ENCODE measurements at places on chromosomes 1 and 21.

- no peak for DNase-seq
These were observed 38.8 kb downstream of the VPS45 start for GRCh38 chr1:150106341-150106740.

DNA sequence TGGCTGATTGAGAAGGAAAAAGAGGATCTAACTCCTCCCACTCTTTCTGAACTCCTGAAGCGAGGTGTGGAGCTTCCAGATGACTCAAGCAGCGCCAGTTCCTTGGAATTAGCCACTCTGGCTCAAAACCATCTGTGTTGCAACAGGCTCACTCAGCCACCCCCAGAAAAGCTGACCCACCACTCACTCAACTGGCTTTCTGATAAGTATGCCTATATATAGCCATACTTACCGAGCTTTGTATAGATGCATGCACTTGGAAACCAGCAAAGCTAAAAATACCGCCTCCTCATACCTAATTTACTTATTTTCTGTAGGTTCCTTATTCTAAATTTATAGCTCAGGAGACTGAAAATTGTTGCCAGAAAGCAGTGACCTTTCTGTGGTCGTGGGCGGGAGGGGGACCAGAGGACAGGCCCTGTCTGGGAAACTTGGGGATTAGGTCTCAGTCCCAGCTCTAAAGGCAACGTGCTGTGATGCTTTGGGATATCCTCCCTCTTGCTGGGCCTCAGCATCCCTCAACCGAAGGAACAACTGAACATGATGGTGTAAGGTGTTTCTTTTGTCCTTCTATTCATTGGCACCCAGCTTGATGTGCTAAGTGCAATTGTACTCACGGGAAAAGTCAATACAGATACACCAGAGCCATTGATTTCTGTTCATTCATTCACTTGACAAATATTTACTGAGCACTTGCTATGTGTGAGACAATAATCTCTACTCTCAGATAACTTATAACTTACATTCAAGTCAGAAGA is 65.7 kb downstream of the NENF start:
- DNase-seq: peak; percentile 78

DNA sequence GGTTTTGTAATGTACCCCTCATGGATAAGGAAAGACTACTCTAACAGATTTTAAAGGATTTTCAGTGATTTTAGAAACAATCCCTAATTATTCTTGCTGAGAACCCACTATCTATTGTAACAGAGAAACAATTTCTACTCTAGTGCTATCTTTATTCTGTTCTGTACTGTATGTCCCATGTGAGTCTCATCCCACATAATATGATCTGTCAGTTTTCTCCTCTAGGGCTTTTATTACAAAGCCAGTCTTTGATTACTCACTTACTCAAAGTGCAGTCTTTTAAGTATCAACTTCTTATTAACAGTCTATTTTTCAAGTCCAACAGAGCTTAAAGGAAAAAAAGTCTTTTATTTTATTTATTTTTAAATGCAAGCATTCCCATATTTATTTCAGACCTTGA is 54.8 kb downstream of the CTH start:
- DNase-seq: no peak

DNA sequence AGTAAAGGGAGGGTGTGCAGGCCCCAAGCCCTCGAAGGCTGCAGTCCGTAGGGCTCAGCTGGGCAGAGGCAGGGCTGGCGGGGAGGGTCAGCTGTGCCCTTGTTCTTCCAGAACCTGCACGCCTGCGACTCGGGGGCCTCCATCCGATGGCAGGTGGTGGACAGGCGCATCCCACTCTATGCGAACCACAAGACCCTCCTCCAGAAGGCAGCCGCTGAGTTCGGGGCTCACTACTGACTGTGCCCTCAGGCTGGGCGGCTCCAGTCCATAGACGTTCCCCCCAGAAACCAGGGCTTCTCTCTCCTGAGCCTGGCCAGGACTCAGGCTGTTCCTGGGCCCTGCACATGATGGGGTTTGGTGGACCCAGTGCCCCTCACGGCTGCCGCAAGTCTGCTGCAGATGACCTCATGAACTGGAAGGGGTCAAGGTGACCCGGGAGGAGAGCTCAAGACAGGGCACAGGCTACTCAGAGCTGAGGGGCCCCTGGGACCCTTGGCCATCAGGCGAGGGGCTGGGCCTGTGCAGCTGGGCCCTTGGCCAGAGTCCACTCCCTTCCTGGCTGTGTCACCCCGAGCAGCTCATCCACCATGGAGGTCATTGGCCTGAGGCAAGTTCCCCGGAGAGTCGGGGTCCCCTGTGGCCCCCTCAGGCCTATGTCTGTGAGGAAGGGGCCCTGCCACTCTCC is 13.6 kb upstream of the LRRC3 start:
- DNase-seq: no peak

DNA sequence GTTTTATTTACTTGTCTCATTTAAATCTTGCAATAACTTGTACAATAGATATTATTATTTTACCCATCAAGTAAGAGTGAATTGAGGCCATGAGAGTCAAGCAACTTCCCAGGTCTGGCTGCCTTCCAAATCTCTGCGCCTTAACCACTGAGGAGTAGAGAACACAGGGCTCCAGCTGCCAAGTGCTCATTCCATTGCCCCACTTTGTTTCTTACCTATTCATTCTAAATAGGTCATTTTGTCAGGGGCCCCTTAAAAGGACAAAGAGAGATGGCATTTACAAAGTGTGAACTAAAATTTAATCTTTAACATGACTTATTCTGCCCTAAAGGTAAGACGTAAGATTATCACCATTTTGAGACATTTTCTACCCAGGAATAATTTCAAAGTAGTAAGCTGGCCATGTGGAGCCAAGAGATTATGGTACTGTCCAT is 3.5 kb downstream of the PPP1R15B start:
- DNase-seq: peak; percentile 47

- no peak for DNase-seq
These were observed 154.3 kb upstream of the COL6A1 start for GRCh38 chr21:45827302-45827692.

- no peak for DNase-seq
These were observed 13.4 kb downstream of the ENTREP3 start for GRCh38 chr1:155241841-155242264.

GRCh38 chr1:56957931-56958330 is 7.9 kb downstream of the C8B start:
- DNase-seq: no peak

DNA sequence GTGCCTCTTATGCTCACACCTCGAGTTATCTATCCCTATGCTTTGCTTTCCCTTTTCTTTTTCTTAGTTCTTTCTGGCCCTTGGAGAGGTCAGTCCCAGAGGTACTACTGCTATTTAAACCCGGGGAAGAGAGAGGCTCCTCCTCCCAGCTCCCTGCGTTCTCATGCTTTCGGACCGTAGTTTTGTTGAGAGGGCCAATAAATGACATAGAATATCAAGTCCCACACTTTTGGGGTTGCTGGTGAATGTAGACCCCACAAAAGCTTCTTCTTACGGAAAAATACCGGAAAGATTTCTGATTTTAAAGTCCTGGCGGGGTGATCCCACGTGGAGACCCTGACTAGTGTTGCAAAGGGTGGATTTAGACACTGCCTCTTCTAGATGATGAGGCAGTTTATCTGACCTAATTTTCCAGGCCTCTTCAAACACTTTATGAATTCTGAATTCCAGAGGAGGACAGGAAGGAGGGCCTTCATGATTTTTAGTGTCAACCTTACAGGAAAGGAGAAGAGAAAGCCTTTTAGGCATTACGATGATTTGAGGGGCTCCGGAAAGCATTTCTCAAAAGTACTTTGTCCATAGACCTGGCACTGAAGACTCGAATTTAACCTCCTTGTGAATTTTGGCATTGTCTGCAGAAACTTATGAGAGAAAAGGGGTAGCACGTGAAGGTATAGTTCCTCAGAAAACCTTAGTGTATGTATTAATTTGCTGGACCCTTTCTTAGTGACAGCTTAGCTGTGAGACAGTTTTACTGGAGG is 694 bp downstream of the TMEM167B start:
- peak; percentile 50 for DNase-seq

DNA sequence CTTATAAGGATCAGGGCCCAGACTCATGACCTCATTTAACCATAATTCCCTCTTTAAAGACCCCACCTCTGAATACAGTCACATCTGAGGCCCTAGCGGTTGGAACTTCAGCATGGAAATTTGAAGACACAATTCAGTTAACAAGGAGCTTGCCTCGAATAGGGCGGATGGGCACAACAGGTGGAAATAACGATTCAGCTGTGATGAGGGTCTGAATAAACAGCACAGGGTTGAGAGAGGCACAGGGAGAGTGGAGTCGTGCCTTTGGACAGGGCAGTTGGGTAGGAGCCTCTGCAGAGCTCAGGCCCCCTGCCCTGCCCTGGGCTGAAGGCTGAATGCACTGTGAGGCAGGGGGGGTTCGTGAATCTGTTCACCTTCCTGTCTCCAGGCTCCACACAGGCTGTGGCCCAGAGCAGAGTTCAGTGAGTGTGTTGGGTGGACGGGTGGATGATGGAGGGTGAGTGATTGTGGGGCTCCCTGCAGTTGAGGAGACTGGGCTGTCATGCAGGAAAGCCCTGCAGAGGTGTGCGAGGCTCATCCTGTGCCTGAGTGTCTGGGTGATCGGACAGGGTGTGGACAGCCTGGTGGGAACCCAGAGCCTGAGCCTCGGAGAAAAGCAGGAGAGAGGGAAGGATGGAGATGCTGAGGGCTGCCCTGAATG is 243.1 kb downstream of the FOXD2 start:
- no peak for DNase-seq

DNA sequence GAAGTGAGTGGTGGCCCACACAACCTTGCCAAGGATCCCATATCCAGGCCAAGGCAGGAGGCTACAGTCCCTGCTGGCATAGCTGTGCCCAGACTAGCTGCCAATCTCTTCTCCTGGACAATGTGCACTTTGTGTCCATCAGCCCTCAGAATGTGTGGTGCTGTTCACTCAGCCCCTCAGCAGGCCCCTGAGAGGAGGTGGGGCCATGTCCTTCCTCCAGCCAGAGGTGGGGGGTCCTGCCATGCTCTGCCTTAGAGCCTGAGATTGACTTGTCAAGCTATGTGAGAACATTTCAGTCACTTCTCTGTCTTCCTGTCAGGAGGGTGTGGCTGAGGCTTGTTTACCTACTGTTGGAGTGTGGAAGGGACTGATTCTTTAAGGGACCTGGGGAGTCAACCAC is 1.4 kb downstream of the NCF2 start:
- no peak for DNase-seq

DNA sequence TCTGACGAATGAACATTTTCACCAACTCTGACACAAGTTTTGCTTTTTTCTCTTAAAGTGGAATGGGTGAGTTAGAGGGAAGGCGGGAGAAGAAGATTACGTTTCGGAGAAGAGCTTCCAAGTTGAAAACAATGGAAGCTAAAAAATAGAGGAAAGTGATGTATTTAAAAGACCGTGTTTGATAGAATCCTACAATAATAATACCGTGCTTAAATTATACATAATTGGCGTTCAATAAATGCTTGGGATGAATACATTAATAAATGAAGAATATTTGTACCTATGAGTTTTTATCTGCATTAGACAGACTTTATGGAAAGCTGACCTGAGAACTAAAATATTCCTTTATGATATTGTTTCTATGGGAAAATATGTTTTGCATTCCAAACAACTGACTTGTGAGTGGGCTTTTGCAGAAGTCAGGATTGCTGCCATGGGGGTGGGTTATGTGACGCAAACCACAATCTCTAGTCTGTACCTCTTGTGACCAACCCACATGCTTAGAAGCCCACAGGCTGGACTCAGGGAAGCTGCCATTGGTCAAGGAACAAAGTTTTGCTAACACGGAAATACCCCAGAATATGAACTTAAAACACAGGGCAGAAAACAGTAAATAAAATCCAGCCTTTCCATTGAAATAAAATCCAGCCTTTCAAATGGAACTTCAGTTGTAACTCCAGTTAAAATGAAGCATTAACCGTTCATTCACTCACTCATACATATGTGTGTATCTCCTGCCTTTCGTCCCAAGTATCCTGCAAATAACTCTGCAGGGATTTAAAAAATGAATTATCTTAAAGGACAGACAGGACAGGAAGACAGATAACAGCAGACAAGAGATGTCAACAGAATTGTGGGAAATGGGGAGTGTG is 21.3 kb upstream of the ATF3 start:
- no peak for DNase-seq

GRCh38 chr1:7207875-7208646 is 422.8 kb downstream of the CAMTA1 start:
- DNase-seq: peak; percentile 68

DNA sequence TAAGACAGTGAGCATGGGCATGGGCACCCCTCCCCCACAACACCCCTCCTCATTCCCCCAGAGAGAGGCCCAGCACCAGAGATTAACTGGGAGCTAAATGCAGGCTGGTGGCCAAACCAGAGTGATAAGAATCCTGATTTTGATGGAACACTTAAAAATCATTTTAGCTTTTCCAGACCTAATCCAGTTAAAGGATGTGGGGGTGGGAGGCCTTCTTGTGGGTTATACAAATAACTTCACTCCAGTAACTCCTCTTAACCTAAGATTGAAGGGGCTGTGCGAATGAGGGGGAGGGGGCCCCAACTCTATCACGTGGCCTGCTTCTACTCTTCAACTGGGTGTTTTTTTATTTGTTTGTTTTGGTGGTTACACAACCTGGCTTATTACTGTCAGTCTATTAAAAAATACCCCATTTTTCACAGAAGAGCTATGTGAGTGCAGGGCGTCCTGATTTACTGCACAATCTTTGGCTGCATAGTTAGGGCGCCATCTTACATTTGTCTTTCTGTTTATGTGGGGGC is 398.1 kb upstream of the LYPLAL1 start:
- no peak for DNase-seq

DNA sequence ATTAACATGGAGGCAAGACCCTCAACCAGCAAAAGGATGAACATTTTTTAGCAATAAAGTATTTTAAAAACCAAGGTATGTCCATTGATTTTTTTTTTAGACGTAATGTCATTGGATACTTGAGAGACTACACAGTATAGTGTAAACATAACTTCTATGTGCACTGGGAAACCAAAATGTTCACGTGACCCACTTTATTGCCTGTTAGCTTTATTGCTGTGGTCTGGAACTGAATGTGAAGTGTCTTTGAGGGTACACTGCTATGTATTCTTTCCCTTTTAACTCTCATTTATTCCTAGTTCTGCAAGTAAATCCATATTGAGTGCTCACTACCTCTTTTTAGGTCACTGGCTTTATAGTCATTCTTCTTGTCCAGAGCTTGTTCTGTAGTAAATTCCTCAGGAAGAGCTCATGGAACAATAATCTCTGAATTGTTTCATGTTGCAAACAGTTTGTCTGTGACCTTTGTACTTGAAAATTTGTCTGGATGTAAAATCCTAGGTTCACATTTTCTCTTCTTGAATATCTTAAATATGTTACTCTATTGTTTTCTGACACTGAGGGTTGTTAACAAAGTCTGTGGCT is 20.6 kb downstream of the ABCD3 start:
- no peak for DNase-seq

- DNase-seq: no peak
These were observed 9.6 kb downstream of the DIP2A start for GRCh38 chr21:46468108-46468774.

- no peak for DNase-seq
These were observed 52.0 kb downstream of the KIF21B start for GRCh38 chr1:200971428-200971903.

DNA sequence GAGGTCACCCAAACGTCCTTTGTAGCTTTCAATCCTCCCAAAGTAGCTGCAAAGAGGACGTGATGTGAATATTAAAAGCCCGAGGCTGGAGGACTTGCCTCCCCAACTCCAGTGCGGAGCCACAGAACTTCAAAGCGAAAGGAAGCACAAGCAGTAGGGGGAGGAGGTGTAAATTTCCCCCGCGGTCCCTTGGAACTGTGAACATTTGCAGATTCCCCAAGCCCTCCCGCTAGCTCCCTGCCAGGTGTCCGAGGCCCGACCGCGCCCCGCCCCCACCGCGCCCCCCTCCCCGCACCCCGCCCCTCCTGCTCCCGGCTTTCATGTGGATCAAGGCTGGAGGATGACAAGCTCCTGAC is 41.5 kb upstream of the HAO2 start:
- no peak for DNase-seq

Data from HT1080 (cell line).